NCI-H2081 treated with DMSO at 0.1 percent for 48 hours (cell line): ENCODE measurements at places on chromosomes 3 and 15.

DNA sequence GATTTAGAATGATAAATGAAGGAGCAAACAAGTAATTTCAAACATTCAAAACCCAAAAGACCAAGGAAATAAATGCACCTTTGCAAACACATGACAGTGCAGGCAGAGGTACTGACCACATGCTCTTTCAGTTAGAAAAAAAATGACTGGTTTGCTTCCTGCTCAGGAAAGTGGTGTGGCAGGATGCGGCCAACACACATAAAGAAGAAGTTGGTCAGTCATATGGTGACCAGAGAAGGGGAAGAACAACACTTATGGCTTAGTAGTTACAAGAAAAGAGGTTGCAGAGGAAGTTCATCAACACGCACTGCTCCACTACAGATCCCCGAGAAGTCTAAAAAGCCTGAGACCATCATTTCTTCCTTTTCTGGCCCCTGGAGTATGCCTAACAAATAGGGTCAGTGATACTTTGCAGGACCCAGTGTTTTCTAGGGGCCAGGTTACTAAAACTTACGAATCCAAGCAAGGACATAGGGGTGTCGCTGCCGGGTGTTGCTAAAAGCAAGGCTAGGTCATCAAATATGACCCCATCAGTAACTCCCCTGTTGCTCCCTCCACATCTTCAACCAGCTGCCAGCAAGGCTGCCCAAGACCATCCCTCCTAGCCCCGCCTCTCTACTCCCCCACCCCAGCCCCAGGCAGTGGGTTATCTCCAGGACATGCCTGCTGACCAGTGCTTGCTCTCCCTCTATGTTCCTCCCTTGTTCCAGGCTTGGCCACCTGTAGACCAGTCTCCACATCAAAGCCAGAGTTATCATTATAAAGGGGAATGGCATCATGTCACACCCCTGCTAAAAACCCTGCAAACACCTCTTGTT lies 11.2 kb downstream of the ATP8B4 start:
- no peak for DNase-seq

GRCh38 chr3:160180581-160181216 lies 44.5 kb upstream of the C3orf80 start:
- DNase-seq: peak; percentile 43

GRCh38 chr3:116254541-116254940 lies 190.7 kb downstream of the LSAMP start:
- no peak for DNase-seq

GRCh38 chr3:12138044-12138443 lies 20.7 kb downstream of the TIMP4 start:
- no peak for DNase-seq

DNA sequence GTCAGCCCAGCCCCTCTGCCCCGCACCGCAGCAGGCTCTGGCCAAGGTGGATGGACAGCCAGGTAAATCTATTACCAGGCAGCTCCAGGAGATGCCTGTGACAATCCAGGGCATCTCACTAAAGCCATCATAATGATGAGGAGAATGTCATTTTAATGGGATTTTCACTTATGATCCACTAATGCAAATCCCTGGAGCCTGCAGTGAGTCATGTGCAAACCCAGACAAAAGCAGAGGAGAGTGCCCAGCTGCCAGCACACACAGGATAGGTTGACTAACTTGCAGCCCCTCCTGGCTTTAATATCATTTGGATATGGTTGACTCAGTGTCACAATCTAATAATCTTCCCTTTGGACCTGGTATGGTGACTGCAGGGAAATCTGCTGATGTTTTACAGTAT lies 206.9 kb upstream of the TRIM42 start:
- no peak for DNase-seq

- DNase-seq: no peak
Measured at GRCh38 chr3:164332831-164333802, 745.2 kb downstream of the SI start.

DNA sequence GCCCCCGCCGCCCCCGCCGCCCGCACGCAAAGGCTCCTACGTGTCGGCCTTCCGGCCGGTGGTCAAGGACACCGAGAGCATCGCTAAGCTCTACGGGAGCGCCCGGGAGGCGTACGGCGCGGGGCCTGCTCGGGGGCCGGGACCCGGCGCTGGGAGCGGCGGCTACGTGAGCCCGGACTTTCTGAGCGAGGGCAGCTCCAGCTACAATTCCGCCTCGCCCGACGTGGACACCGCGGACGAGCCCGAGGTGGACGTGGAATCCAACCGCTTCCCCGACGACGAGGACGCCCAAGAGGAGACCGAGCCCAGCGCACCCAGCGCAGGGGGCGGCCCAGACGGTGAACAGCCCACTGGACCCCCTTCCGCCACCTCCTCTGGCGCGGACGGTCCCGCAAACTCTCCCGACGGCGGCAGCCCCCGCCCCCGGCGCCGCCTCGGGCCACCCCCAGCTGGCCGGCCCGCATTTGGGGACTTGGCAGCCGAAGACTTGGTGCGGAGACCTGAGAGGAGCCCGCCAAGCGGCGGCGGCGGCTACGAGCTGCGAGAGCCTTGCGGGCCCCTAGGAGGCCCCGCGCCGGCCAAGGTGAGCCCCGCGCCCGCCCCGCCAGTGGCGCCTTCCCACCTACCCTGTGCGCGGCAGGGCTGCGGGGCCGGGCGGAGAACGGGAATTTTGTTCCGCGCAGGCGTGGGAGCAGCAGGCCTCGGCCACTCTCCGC lies 2.4 kb downstream of the SKOR1 start:
- DNase-seq: no peak

DNA sequence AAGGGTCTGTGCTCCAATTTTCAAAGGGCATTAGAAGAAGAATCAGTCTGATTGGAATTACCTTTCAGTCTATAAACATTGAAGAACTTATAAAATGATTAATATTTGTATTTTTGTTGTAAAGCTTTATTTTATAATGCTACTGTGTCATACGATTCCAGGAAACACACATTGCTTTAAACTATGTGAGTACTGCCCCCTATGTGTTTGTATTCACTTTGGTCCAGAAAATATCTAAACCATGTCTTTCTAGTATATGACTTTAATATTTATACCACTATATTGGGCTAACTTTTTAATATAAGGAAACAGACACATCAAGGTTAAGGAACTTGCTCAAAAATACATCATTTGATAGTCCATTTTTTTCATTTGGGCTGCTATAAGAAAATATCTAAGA lies 3.2 kb upstream of the RIOX2 start:
- DNase-seq: no peak

- no peak for DNase-seq
Measured at GRCh38 chr3:77605865-77606264, 566.0 kb downstream of the ROBO2 start.

GRCh38 chr3:175913286-175913685 lies 1054.2 kb downstream of the NAALADL2 start:
- no peak for DNase-seq

GRCh38 chr15:29437888-29438702 lies 168.5 kb upstream of the NSMCE3 start:
- no peak for DNase-seq

DNA sequence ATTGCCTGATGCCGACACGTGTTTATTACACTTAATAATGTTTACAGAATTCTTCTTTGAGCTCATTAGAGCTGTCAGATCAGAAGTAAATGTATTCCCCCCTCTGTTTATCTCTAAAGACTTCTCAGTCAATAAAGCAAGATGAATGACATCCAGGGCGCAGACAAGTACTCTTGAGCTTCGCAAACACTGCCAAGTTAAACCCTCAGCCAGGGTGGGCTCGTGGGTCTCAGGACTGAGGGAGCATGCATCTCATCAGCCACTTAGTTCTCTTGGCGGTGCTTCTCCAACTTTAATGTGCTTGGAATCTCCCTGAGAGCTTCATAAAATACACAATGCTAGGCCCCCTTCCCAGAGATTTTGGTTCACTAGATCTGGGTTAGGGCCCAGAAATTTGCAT lies 333.9 kb upstream of the THRB start:
- DNase-seq: no peak

GRCh38 chr15:70050441-70050840 lies 47.3 kb downstream of the TLE3 start:
- DNase-seq: no peak

- DNase-seq: no peak
Measured at GRCh38 chr3:58206406-58207011, 4.3 kb downstream of the DNASE1L3 start.

- no peak for DNase-seq
Measured at GRCh38 chr3:66729687-66730393, 229.0 kb upstream of the LRIG1 start.

GRCh38 chr15:43941071-43941470 lies 114.3 kb downstream of the WDR76 start:
- no peak for DNase-seq

- DNase-seq: no peak
Measured at GRCh38 chr15:51759557-51760070, 8.2 kb downstream of the TMOD2 start.

DNA sequence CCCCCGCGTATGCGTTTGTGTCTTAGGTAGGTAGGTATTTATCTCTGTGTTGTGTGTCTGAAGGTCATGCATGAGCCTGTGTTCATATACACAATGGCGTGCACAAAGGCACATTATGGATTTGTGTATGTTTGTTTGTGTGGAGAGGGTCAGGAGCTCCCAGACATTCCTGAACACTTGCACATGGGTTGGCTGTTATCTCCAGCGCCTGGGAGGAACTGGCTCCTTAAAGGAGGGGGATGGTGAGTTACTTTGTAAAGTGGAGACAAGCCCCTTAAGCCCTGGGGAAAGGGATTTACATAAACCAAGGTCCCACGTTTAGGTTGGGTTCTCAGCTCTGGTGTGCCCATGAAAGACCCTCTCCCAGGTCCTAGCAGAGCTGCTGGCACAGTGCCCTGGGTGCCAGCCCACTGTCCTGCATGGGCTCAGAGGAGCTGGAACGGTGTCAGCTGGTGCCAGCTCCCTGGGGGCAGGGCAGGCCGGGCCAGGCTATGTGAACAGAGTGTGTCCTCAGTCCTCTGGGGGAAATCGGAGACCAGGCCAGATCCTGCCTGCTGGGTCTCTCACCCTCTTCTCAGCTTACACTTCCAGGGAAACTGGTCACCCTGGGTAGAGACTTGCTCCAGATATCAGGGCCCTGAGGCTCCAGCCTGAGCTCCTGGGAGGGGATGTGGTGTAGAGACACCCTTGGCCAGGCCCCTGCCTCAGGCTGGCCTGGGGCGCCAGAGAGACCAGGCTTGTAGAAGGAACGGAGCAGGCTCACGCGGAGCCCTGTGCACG lies 25.1 kb downstream of the SNX33 start:
- no peak for DNase-seq

GRCh38 chr3:178663201-178663934 lies 127.1 kb downstream of the KCNMB2 start:
- DNase-seq: no peak

- DNase-seq: no peak
Measured at GRCh38 chr3:94173673-94174434, 111.0 kb downstream of the NSUN3 start.

- DNase-seq: no peak
Measured at GRCh38 chr3:31486865-31487533, 45.7 kb upstream of the STT3B start.

DNA sequence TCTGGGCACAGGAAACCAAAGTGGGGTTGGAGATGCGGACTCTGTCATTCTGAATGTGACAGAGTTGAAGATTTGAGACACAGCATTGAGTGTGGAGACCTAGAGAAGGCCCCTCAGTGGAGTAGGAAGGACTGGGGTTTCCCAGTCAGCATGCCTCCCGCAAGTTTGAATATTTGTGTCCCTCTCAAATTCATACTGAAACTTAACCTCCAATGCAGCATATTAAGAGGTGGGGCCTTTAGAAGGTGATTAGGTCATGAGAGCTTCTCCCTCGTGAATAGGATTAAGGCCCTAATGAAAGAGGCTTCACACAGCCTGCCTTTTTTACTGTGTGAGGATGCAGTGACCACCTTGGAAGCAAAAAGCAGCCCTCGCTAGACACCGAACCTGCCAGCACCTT lies 8.0 kb downstream of the HDDC3 start:
- no peak for DNase-seq

DNA sequence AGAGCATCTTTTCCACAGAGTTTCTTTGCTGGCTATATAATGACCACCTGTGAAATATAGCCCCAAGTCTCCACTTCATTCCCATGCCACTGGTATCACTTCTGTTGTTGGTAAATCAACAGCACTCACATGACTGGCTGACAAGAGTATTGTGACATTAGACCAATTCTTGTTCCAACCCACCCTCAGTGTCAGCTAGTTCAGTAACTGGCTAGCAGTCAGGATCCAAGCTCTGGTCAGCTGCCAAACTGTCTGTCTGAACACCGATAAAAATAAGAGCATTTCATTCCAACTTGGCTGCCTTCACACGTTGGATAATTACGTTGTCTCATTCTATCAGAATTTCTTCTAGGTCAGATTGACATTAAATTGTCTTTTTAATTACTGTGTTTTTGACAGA lies 166.5 kb downstream of the USP13 start:
- DNase-seq: no peak

- DNase-seq: no peak
Measured at GRCh38 chr3:193348686-193349085, 29.9 kb downstream of the ATP13A5 start.

GRCh38 chr15:75112848-75113492 lies 88.7 kb upstream of the C15orf39 start:
- no peak for DNase-seq

GRCh38 chr15:77818484-77819047 lies 185.9 kb upstream of the LINGO1 start:
- no peak for DNase-seq

- no peak for DNase-seq
Measured at GRCh38 chr3:128307781-128308469, 154.6 kb downstream of the EEFSEC start.

DNA sequence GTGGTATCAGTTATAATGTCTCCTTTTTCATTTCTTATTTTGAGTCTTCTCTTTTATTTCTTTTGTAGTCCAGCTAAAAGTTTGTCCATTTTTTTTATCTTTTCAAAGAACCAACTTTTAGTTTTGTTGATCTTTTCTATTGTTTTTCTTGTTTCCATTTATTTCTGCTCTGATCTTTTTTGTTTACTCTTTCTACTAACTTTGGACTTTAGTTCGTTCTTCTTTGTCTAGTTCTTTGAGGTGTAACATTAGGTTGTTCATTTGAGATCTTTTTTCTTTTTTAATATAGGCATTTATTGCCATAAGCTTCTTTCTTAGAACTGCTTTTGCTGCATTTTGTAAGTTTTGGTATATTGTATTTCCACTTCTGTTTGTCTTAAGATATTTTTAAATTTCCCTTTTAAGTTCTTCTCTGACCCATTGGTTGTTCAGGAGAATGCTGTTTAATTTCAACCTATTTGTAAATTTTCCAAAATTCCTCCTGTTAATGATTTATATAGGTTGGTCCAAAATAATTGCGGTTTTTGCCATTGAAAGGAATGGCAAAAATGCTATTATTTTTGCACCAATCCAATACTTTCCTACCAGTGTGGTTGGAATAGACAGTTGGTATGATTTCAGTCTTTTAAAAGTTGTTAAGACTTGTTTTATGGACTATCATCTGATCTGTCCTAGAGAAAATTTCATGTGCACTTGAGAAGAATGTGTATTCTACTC lies 51.2 kb downstream of the KAT2B start:
- no peak for DNase-seq

DNA sequence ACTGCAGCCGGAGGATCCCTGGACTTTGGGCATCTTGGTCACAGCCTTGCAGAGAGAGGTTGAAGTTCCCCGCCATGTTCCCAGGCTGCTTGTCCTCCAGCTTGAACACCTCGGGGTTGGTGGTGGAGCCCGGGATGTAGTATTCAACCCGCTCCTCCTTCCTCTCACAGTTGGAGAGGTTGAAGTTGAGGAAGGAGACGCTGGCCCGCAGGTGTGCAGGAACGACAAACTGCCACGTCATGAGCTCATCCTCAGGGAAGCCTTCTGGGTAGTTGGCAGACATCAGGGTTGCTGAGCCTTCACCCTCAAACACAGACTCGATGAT lies 35.7 kb downstream of the CDCP1 start:
- no peak for DNase-seq
